B cell (primary cell): ENCODE measurements at places on chromosomes 7 and 10. TPM values are rescaled to one million over a fixed set of nuclear protein-coding genes. Genes with fewer than 3 reads are reported as not detected.

Gene SFTPD
- total RNA-seq: 0.59 TPM in 1 of 2 replicates, not detected in the other

Gene TFEC
- total RNA-seq: 33.1 and 36.3 TPM in 2 replicates

Gene EBLN1
- total RNA-seq: not detected in 2 replicates

Gene PDE1C
- 0.52 TPM in 1 of 2 replicates, not detected in the other for total RNA-seq

Gene SLC29A3
- total RNA-seq: 6.7 and 8.2 TPM in 2 replicates

Gene MKRN1
- total RNA-seq: 146 and 147 TPM in 2 replicates

Gene RELN
- not detected in 2 replicates for total RNA-seq

Gene CLRN3
- not detected in 2 replicates for total RNA-seq

Gene TMEM229A
- not detected in 2 replicates for total RNA-seq

Gene PARP12
- total RNA-seq: 160 and 177 TPM in 2 replicates

Gene PLEKHA8
- total RNA-seq: 10.5 and 11.8 TPM in 2 replicates

Gene HOGA1
- not detected in 2 replicates for total RNA-seq

Gene ACBD7
- total RNA-seq: 0.54 and 1.3 TPM in 2 replicates

Gene CALCR
- total RNA-seq: not detected in 2 replicates

Gene POU6F2
- 0.47 and 0.53 TPM in 2 replicates for total RNA-seq

Gene COL1A2
- total RNA-seq: 0.12 and 0.47 TPM in 2 replicates

Gene TFPI2
- total RNA-seq: 0.12 and 0.96 TPM in 2 replicates

Gene SPDYE9
- total RNA-seq: not detected in 2 replicates

Gene RPEL1
- not detected in 2 replicates for total RNA-seq
